Activated naive CD8-positive, alpha-beta T cell treated with anti-CD3 and anti-CD28 coated beads for 36 hours (primary cell): ENCODE measurements at places on chromosomes 11 and 22. TPM values are rescaled to one million over a fixed set of nuclear protein-coding genes. Genes with fewer than 3 reads are reported as not detected.

DNA sequence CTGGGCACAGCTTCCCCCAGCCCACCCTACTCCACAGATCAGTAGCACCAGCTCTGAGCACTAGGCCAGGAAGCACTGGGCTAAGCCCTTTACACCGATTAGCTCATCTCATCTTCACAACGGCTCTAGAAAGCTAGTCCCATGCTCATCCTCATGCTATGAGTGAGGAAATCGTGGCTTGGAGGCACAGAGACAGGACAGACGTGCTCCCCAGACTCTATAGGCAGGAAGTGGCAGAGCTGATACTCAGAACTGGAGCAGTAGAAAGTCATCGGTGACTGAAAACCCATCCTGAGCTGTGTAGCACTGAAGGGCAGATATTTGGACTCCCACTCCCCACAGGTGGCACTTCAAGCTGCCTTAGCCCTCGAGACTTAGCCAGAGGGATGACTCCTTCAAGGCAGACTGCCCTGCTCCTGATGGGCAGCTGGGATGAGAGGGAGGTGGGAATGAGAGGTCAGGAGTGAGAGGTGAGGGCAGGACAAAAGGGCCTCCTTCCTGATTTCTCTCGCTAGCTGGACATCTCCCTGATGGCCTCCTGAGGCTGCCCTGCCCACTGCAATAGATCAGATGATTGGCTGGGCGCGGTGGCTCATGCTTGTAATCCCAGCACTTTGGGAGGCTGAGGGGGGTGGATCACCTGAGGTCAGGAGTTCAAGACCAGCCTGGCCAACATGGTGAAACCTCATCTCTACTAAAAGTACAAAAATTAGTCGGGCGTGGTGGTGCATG is 9.7 kb downstream of the CD5 start:
- H3K36me3 ChIP-seq, result peaks cover 84% of the 10 kb centered on the region
- DNase-seq, result peak; percentile 70
- H3K4me1 ChIP-seq, result peaks cover 97% of the 10 kb centered on the region
- peak overlapping the region; percentile 99 for H3K27ac ChIP-seq
- H3K4me3 ChIP-seq, result peak overlapping the region; percentile 73

DNA sequence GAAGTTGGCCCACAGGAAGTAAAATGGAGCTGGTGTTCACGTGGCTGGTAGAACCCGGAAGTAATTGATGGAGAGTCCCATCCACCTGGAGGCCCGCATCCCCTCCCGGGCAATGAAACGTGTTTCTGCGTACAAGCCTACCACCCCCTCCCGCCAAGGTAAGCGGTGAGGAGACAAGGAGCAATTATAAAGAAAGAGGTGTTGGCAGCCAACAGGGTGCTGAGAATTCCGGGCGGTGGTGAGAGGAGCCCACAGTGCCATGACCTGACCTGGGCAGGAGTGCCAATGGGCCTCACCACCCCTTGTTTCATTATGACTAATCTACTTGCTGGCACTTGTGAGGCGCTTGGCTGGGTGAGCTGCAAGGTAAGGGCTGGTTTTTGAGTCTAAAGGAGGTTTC is 83.8 kb upstream of the BID start:
- H3K4me3 ChIP-seq, result no peak overlapping the region
- H3K27me3 ChIP-seq, result no peaks in the 10 kb centered on the region
- H3K27ac ChIP-seq, result no peak overlapping the region

DNA sequence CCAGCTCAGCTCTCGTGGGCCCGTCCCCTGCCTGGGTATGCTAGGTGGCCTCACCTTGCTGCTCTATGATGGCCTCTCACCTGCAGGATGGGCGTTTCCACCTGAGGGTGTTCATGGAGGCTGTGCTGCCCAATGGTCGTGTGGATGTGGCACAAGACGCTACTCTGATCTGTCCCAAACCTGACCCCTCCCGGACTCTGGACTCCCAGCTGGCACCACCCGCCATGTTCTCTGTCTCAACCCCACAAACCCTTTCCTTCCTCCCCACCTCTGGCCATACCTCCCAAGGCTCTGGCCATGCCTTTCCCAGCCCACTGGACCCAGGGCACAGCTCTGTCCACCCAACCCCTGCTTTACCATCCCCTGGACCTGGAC is 2.1 kb downstream of the ZP1 start:
- H3K4me3 ChIP-seq, result no peak overlapping the region
- H3K36me3 ChIP-seq, result no peaks in the 10 kb centered on the region
- no peak for DNase-seq
- H3K27ac ChIP-seq, result no peak overlapping the region

DNA sequence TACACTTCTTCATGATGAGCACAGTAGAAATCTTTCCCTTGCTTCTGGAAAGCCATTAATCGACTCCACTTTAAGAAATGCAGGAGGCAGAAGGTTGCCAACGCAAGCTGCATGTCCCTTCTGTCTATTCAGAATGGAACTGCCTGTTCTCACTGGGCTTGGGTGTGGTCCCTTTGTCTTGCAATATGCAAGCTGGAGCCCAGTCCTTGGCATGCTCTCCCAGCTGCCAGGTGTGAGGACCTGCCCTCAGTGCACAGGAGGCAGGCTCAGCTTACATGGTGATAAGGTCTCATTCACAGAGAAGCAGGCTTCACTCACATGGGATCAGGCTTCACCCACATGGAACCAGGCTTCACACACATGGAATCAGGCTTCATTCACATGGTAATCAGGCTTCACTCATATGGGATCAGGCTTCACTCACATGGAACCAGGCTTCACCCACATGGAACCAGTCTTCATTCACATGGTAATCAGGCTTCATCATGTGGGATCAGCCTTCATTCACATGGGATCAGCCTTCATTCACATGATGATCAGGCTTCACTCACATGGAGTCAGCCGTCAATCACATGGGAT is 59.2 kb upstream of the USP47 start:
- H3K4me3 ChIP-seq, result no peak overlapping the region
- no peaks in the 10 kb centered on the region for H3K27me3 ChIP-seq
- no peaks in the 10 kb centered on the region for H3K4me1 ChIP-seq
- no peaks in the 10 kb centered on the region for H3K36me3 ChIP-seq

DNA sequence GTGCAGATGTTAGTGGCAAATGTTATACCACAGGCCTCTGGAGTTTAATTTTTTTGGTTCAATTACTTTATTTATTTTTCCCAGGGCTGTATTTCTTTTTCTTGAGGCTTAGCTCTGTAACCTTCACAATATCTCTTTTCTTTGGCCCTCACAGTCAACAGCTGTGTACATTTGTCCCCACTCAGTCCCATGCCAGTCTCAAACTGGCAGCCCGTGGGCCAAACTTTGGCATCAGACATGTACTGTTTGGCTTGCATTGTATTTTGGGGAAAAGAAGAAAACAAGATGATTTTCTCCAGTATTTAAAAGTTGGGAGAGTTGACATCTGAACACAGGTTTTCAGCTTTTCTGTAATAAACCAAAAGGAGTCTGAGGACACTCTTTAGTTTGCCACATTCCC is 87.1 kb downstream of the PRR5L start:
- DNase-seq, result no peak
- H3K27me3 ChIP-seq, result peaks cover 41% of the 10 kb centered on the region
- peaks cover 3% of the 10 kb centered on the region for H3K36me3 ChIP-seq
- H3K4me1 ChIP-seq, result peaks cover 6% of the 10 kb centered on the region
- no peak overlapping the region for H3K4me3 ChIP-seq

- H3K27me3 ChIP-seq, result peaks cover 7% of the 10 kb centered on the region
- no peak for DNase-seq
- no peak overlapping the region for H3K4me3 ChIP-seq
- no peaks in the 10 kb centered on the region for H3K36me3 ChIP-seq
- H3K27ac ChIP-seq, result no peak overlapping the region
These were observed 191.3 kb downstream of the KIF18A start for GRCh38 chr11:27916541-27917100.

DNA sequence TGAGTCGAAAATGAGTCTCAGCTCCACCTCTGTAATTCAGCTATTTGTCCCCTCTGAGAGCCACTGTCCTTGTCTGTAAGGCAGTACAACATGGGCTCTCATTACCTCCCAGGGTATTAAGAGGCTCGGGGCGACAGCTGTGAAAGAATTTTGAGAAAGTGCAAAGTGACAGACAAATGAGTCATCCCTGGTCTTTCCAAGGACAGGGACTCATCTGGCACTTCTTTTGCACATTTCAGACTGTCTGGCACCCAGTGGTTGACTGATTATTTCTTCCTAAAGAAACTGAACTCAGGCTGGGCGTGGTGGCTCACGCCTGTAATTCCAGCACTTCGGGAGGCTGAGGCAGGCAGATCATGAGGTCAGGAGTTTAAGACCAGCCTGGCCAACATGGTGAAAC is 62.1 kb upstream of the ARFGAP3 start:
- no peak overlapping the region for H3K27ac ChIP-seq
- DNase-seq, result no peak
- no peaks in the 10 kb centered on the region for H3K36me3 ChIP-seq
- H3K27me3 ChIP-seq, result no peaks in the 10 kb centered on the region

GRCh38 chr11:11445441-11446185 is 92.6 kb upstream of the CSNK2A3 start:
- DNase-seq, result no peak
- no peaks in the 10 kb centered on the region for H3K36me3 ChIP-seq
- H3K4me1 ChIP-seq, result no peaks in the 10 kb centered on the region
- H3K27ac ChIP-seq, result no peak overlapping the region
- peaks cover 3% of the 10 kb centered on the region for H3K27me3 ChIP-seq

DNA sequence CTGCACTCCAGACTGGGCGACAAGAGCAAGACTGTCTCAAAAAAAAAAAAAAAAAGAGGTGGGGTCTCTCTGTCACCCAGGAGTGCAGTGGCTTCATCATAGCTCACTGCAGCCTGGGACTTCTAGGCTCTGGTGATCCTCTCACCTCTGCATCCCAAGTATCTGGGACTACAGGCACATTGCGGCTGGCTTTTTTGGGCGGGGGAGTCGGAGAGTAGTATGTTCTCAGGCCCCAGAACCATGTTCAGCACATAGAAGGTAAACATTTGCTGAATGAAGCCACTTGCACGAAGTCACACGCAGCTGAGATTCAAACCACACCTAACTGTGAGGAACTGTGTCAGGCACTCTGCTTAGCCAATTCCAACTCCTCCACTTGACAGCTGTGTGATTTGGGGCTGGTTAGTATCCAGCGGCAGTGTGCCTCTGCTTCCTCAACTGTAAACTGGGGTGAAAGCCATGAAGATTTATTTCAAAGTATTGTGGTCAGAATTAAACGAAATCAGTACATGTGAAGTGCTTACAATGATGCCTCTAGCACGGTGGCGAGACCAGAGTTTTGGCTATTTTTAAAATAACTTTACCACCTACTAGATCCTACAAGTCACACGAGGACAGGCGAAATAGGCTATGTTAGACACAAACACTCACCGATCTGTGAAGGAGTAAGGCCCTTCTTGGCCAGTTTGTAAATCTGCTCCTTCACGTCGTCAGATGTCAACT is 789 bp downstream of the RPS13 start:
- H3K27me3 ChIP-seq, result no peaks in the 10 kb centered on the region
- peaks cover 68% of the 10 kb centered on the region for H3K36me3 ChIP-seq
- peak overlapping the region; percentile 99 for H3K27ac ChIP-seq
- DNase-seq, result no peak
- H3K4me3 ChIP-seq, result peak overlapping the region; percentile 99

Gene TIMP3
- total RNA-seq, result 0.14 TPM

Gene SLC22A6
- total RNA-seq, result not detected

Gene MISFA
- total RNA-seq, result 0.54 TPM

Gene SAA1
- not detected for total RNA-seq

Gene B4GALNT4
- 1.9 TPM for total RNA-seq

Gene MAML2
- 14.1 TPM for total RNA-seq
